ENCODE measurements at places on chromosomes 3 and 15.

DNA sequence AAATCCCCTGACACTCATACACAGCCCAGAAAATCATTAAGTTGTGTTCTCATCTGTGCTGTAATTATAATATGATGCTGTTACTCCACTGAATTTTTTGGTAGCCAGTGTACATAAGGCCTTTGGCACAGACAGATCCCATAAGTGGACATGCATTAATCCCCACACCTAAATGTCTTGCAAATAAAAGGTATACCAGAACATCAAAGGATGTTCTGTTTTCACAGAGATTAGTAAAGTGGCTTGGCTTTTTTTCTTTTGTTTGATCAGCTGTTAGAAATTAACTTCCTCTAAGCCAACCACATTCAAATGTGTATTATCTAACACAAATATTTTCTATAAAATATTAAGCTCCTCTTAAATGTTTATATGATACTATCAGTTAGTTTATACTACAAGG is 2.7 kb downstream of the SST start:
- DNase-seq: no peak

DNA sequence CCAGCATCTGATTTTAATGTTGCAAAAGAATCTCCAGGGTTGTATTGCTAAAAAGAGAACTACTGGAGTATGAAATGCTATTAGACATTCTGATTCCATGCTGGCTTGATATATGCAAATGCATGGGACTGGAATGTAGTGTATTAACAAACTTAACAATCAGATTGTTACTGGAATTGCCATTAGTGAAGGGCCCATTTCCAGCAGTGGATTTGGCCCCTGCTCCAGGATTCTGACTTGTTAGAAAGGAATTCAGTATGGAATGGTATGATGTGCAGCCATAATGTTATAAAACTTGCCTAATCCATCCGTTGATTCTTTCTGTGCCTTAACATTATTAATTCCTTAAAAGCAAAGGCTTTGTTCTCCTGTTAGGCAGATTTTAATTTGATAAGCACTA is 7.9 kb downstream of the ARRDC4 start:
- peak; percentile 11 for DNase-seq

DNA sequence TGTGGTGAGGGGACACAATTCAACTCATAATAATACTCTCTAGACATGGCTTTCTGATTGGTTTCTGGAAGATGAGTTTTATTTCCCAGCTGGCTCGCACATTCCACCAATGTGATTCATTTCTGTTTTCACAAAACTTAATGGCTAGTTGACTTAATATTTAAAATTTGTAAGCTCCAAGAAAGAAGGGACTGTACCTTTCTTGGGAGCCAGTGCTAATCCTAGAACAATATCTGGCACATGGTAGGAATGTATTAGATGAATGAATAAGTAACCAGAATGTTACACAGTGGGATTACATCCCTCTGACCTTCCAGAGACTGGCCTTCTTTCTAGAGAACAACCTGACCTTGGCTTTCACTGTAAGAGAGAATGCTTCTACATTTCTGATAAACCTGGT is 262.8 kb downstream of the RORA start:
- DNase-seq: no peak

- DNase-seq: peak; percentile 57
Observed at GRCh38 chr3:39291903-39292329, 12.1 kb upstream of the CX3CR1 start.

- DNase-seq: no peak
Observed at GRCh38 chr3:126465928-126466544, 9.7 kb downstream of the ZXDC start.

DNA sequence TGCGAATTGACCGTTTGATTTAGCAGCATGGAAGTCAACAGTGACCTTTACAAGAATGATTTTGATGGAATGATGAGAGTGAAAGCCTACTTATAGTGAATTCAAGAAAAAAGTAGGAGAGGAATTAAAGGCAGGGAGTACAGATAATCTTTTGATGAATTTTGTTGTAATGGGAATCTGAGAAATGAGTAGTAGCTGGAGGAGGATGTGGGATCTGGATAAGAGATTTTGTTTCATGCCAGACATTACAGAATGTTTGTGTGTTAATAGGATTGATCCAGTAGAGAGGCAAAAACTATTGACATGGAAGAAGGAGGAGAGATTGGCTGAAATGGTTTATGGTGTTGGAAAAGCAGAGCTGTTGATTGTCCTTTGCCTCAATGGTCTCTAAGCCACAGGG is 17.4 kb upstream of the ZNF609 start:
- no peak for DNase-seq

DNA sequence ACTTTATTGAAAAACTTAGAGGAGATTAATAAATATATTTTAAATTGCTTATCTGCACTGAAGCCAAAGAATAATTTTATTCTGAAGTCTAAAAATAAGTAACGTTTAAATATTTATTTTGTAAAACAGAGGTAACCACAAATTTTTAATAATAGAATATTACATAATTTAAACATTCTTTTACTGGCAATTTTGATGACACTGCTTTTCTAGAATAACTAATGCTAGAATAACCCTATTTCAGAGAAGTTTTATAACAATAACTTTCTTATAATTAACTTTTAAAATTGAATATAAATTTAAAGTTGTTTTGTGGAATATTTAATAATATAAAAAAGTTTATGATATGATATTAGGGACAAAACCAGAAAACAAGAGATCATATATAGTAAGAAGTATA is 409.6 kb upstream of the KCNMB2 start:
- DNase-seq: no peak

- DNase-seq: no peak
Observed at GRCh38 chr3:122312826-122313225, 12.2 kb upstream of the CSTA start.

- no peak for DNase-seq
Observed at GRCh38 chr3:78870484-78870883, 897.3 kb downstream of the ROBO1 start.

DNA sequence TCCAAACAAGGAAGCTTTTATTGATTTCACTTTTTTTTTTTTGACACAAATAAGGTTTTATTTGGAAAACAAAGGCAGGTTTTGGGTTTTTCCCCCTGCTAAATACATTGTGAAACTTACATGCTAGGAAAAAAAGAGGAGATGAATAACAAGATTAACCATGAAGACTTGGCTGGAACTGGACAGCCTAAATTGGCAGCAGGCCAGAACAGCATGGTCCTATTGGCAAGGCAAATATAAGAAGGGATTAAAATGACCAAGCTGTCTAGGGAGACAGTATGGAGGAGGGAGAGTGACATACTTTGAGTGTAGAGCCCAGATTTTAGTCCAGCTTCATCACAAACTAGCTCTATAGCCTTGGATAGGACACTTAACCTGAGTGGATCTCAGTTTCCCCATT is 63.9 kb upstream of the BBX start:
- DNase-seq: no peak

GRCh38 chr15:60264088-60264487 is 133.7 kb downstream of the ANXA2 start:
- peak; percentile 25 for DNase-seq

DNA sequence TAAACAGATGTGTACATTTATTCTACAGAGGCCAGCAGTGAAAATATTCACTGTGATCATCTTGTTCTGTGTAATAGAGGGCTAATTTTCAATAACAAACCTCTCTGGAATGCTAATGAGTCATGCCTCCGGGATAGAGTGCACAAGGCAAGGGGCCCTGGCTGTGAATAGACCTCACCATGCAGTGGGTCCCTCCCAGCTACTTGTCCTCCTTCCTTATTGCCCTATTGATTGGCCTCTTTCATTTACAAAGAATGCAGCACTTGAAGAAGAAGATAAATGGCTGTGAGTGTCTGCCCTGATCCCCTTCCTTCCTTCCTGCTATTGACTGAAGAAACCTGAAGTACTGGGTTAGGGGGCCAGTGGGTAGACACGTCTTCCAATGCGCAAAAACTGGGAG is 436.3 kb downstream of the WDR72 start:
- no peak for DNase-seq

GRCh38 chr3:73029321-73029796 is 32.1 kb upstream of the EBLN2 start:
- DNase-seq: peak; percentile 92

GRCh38 chr15:68672781-68673205 is 94.0 kb downstream of the CORO2B start:
- no peak for DNase-seq

GRCh38 chr3:129988429-129988828 is 13.9 kb downstream of the TRH start:
- no peak for DNase-seq

DNA sequence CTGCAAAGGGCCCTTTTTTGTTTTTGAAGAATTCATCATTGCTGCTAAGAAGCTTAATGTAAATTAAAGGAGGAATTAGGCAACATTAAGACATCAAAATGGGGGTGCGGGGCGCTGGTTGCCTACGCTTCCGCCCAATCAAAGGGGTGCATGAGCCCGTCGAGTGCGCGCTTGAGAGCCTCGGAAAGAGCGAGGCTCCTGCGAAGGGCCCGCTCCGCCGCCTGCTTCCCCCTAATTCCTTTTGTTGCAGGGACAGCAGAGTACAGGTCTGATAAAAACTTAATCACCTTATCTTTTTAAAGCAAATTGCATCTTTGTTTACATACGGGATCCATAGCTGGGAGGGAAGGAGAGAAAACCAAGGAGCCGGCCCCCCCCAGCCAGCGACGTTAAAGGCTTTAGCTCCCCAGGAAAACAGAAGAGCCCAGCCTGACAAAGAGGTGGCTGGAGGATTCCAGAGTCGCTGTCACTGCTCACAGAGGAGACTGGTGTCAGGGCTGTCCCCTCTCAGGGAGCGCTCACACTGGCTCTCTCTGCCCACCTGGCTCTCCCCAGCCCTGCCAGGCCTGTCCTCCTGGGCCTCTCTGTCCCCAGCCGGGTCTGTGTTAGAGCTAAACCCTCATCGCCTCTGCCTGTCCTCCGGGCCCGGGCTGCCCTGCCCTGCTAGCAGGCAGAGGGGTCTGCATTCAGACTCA is 67.3 kb downstream of the DNAJB8 start:
- no peak for DNase-seq

- DNase-seq: no peak
Observed at GRCh38 chr15:78931439-78932257, 13.2 kb downstream of the CTSH start.

DNA sequence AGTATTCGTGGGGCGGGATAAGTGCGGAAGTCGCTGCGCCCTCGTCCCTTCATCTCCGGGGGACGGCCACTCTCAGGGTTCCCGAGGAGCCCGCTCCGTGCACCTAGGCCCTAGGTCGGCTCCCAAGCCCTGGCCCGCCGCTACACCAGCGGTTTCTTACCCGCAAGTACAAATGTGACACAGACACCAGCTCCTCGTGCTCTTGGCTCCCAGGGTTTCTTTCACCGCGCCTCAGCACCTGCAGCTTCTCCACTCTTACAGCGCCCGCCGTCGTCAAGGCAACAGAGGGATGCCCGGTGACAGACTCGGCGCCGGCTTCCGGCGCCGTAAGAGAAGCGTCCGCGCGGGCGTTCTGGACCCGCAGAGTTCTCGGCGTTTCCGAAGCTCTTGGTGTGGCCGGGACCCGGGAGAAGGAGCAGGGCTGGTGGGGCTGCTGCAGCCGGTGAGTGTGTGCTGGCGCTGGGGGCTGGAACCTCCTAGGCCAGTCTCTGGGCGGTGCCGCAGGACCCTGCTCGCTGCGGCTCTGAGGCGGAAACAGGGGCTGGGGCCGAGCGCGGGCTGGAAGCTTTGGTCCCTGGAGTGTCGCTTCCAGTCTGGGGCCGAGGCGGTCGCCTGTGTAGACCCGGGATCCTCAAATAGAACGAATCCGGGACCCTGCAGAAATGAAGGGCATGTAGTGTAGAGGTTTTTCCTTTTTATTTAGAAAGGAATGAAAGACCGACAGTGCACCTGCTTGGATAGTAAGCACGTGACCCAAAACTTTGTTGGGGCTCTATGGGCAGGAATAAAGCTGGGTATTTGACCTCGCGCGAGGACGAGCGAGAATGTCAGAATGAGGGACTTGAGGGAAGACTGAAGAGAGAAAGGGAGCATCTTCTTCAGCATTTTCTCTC is 155.4 kb upstream of the GOLGA6L4 start:
- peak; percentile 44 for DNase-seq

Data from epithelial cell of esophagus (primary cell).